Erythroblast (primary cell): ENCODE measurements at places on chromosomes 12 and 14.

GRCh38 chr14:89265234-89265633, 151.8 kb downstream of the FOXN3 start:
- DNase-seq: no peak

DNA sequence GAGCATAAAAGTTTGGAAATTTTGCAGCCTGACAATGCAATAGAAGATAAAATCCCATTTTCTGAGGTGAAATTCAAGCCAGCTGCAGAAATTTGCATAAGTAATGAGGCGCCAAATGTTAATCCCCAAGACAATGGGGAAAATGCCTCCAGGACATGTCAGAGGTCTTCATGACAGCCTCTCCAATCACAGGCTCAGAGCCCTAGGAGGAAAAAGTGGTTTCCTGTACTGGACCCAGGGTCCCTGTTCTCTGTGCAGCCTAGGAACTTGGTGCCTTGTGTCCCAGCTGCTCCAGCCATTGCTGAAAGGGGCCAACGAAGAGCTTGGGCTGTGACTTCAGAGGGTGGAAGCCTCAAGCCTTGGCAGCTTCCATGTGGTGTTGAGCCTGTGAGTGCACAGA, 1218.1 kb downstream of the GALC start:
- no peak for DNase-seq

DNA sequence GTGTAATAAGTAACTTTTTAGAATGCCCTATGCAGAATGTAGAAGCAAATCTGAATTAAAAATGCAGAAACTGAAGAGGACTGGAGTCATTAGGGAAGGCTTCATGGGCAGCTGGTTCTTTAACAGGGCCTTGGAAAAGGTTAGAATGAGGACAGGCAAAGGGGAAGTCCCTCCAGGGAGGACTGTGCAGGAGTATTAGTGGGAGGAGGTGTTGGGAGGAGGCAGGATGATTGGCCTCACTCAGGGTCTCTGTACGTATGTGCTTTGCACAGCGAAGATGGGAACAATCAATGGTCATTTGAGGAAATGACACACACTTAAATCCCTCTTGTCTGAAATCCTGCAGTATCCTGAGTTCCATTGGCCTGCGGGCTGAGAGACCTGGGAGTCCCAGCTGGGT, 119.7 kb downstream of the PTCSC3 start:
- DNase-seq: no peak

DNA sequence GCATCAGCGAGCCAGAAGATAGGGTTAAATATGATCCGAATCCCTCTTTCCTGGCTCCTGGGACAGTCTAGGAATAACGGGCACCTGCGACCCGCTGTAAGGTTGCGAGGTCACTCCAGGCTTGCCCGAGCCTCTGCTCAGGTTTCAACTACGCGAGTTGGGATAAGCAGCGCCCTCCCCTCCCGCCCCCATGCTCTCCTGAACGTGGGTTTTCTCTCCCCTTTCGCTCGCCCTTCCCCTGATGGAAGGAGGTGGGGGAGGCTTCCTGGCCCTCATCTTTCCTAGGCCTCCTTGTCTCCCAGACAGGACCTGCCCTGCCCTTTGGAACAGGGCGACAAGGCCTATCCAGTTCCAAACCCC, 753 bp upstream of the ATP5MC2 start:
- no peak for DNase-seq

DNA sequence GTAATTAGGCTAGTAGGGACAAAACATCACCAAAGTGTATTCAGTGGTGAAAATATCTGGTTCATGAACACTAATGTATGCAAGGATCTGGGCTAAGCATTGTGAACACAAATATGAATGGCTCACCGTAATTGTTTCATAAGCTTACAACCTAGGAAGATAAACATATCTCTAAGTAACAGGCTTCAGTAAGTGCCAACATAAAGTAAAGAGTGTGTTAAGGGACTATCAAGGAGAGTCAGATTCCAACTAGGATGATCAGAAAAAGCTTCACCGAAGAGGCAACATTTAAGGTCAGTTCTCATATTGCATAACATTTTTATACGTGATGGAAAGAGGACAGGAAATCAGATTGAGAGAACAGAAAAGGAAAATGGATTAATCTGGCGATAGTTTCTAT, 29.4 kb downstream of the ABCC9 start:
- DNase-seq: no peak

- DNase-seq: no peak
Measured at GRCh38 chr12:120290609-120291305, 946 bp downstream of the RNU4-2 start.

DNA sequence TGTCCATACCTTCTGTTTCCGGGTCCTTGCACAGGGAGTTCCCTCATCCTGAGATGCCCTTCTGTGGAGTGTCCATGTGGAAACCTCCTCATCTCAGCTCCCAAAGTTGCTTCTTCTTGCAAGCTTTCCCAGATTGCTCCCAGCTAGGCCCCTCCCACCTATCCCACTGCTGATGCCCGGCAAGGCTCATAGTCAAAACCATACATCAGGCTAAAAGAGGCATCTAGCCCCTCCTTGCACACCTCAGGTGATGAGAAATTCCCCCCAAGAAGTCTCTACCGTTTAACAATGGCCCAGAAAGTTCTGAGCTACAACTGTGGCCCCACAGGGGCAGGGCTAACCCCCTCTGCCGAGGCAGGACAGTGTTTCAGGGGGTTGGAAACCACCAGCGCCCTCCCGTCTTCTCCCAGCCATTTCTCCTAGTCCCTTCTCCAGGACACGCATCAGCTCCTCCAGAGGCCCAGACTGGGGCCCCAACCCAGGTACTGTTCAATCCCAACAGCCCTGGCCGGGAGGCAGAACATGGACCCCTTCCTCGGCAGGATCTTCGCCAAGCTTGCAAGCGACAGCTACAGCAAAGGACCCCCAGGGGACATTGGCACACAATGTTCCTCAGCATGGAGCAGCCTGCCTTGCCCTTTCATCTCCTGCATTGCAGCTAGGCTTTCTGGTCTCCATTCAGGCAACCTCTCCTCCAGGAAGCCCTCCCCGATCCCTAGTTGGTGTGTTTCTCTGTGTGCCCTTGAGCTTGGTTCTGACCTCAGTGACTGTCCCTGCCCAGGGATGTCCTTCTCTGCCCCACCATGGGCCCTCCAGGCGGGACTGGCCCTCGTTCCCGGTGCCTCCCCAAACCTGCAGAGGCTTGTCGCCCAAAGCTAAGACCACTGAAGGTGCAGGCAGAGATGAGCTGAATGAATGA, 4.5 kb upstream of the BEGAIN start:
- DNase-seq: no peak

DNA sequence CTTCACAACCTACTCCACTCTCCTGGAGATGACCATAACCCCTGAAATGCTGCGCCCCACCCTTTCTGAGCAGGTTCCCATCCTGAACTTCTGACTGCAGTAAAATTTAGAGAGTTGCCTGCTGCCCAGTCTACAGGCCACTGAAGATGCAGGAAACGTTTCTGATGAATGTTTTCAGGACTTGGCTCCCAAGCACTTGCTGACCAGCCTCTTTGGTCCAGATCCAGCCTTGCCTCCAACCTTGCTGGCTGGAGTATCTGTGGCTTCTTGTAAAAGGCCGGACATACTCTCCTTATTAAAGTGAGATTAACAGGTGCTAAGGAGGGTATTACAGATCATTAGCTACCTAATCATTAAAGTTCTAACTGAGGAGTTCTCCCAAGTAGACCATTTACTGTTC, 70.3 kb upstream of the STXBP6 start:
- DNase-seq: no peak

DNA sequence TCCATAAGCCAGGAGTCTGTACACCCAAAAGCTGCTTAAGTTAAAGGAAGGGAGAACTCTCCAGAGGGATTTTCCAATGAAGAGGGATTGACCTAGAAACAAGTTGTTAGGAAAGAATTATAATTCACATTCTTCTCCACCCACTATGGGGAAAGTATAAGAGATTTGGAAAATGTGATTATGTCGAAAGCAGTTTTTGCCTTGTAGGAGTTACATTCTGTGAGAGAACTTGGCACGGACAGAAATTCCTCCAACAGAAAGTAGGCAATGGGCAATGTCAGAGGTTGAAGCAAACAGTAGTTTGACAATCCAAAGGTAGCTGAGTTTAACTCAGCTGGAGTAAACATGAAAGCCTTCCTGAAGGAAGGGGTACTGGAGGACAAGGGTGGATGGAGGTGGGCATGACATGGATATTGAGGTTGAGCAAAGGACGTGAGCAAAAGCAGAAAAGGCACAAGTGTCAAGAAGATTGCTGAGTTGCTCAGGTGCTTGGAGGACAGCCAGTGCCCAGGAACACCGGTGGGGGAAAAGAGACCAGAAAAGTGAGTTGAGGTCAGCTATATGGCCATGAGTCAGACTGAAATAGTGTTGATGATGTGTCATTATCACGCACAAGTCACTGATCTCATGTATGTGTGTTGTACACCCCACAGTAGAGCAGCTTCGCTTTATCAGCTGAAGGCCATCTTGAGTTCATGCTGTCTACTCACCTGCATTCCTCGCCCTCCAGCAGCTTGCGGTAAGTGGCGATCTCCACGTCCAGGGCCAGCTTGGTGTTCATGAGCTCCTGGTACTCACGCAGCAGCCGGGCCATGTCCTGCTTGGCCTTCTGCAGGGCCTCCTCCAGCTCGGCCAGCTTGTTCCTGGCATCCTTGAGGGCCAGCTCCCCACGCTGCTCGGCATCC, 4.0 kb downstream of the KRT5 start:
- no peak for DNase-seq

- DNase-seq: no peak
Measured at GRCh38 chr12:41188058-41188840, at the start of gene PDZRN4. PDZRN4 (plus strand) TSS chr12:41188320.

- DNase-seq: no peak
Measured at GRCh38 chr14:71395151-71395604, 487.9 kb downstream of the PCNX1 start.

DNA sequence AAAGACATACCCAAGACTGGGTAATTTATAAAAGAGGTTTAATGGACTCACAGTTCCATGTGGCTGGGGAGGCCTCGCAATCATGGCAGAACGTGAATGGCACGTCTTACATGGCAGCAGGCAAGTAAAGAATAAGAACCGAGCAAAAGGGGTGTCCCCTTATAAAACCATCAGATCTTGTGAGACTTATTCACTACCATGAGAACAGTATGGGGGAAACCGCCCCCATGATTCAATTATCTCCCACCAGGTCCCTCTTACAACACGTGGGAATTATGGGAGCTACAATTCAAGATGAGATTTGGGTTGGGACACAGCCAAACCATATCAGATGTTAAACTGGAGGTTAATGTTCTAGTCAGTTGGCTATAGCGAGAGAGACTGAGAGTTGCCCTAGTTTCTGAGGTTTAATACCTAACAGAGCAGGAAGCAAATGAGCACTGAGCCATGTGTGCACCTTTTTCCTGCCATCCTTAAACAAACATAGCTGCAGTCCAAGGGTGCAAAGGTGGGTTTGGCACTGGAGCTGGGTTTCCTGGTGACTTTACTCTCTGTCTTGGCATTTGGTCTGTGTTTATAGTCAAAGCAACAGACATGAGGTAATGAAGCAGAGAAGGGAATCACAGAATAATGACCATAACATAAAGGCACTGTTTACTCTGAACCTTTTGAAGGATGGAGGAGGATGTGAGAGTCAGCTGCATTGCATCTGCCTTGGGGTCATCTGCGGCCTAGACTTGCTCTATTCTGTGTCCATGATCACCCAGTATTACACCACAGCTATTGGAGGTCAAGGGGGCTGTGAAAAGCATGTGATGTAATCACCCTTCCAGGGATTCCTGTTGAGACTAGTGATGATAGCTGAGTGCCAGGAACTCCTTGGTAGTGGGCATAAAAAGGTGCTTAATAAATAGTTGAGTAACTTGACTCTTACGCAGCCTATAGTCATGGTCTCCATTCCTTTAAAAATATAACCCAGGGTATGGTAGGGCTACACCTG, 83.6 kb upstream of the USP44 start:
- no peak for DNase-seq

- no peak for DNase-seq
Measured at GRCh38 chr12:95258803-95259202, 41.2 kb downstream of the VEZT start.

DNA sequence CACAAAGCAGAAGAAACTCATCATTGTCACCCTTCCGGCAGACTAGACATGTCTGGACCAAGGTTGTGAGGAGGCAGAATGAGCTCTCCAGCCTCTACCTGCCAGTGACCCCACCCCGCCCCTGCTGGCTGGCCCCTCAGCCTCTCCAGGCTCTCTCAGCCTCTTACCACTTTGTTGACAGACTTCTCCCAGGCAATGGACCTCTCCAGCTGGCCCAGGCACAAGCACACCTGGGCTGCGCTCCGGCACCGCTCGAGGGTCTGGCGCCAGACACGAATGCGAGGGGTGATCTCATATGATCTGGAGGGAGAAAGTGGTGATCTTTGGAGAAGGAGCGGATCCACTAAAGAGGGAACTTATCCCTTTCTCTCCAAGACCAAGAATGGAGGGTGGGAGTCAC, 30.3 kb downstream of the BAZ2A start:
- DNase-seq: no peak

DNA sequence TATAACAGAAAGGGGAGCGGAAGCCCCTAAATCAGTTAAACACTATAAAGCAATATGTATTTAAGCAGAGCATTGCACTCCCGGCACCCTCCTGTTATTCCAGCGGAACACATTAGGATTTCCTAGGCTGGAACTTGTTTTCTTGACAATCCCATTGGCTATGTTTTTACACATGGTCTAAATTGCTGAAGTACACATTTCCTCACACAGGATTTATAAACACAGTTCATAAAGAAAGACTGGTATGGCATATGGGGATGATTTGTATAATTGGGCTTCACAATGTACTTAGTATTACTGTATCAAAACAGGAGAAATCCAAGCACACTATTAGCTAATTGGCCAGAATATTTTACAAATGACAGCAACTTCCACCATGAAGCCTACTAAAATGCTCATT, 23.3 kb downstream of the PAX9 start:
- DNase-seq: no peak
